Left ventricle myocardium superior (tissue), 1 donor: ENCODE measurements at places on chromosomes 2 and 18.

DNA sequence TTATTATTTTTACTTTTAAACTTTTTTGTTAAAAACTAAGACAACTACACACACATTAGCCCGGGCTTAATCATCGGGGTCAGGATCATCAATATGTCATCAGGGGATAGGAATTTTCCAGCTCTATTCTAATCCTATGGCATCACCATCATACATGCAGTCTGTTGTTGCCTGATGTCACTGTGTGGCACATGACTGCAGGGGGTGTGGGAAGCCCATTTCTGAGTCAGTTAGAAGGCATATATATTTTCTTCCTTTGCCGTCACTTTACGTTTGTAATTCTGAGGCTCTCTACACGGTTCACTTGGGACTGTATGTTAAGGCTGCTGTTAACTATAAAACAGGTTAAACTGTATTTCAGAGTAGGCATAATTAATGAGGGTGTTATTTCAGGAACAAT is 144.4 kb upstream of the ITGA6 start:
- DNase-seq = no peak

DNA sequence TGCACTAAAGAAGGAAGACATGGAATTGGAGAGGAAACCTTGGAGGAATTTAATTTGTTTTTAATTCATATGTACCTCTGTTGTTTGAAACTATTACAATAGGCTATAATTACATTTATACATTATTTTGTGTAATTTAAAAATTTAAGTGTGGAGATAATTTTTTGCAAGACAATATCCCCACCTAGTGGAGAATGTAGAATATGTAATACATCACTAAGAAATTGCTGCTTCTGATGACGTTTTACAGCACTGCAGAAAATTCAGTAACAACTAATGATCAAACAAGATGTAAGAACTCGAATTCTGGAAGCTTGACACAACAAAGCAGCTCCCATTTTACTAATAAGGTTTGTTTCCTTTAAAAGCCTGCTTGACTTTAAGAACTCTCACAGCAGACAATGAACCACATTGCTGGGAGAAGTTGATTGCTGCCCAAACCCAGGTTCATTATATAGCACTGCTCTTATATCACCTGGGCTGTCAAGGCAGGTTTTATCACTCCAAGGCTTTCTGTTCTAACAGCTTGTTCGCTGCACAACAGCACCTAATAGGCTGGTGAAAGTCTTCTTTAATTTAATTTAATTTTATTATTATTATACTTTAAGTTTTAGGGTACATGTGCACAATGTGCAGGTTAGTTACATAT is 53.4 kb downstream of the THADA start:
- DNase-seq = no peak

- no peak for DNase-seq
Measured at GRCh38 chr18:27583466-27583865, 398.4 kb upstream of the CHST9 start.

DNA sequence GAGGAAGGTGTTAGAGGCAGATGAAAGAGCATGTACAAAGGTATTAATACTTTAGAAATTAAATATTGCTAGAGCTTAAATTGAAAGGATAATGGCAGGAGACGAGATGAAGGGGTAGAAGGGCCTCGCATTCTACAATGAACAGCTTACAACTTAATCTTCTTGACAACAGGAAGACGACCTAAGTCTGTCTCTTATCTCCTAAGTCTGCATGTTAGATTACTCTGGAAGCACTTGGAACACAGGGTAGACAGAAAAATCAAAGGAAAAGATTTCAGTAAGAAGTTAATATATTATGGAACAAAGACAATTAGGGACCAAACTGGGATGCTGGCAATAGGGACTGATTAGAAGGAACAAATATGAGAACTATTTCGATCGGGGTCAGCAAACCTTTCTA is 34.9 kb downstream of the SMC6 start:
- no peak for DNase-seq

DNA sequence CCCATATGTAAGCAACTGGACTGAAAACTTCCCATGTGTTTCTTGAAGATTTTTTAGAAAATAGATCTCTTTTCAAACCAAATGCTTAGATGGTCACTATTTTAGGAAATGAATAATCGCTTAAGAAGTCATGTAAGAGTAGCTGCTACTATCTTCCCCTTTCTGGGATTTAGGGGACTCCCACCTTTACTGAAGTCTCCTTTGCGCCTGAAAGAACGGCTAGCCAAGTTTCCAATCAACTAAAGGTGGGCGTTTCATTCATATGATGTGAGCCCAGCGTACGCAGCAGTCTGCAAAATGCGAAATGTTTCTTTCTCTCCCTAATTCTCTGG is 1.1 kb downstream of the DIPK1C start:
- DNase-seq = no peak

DNA sequence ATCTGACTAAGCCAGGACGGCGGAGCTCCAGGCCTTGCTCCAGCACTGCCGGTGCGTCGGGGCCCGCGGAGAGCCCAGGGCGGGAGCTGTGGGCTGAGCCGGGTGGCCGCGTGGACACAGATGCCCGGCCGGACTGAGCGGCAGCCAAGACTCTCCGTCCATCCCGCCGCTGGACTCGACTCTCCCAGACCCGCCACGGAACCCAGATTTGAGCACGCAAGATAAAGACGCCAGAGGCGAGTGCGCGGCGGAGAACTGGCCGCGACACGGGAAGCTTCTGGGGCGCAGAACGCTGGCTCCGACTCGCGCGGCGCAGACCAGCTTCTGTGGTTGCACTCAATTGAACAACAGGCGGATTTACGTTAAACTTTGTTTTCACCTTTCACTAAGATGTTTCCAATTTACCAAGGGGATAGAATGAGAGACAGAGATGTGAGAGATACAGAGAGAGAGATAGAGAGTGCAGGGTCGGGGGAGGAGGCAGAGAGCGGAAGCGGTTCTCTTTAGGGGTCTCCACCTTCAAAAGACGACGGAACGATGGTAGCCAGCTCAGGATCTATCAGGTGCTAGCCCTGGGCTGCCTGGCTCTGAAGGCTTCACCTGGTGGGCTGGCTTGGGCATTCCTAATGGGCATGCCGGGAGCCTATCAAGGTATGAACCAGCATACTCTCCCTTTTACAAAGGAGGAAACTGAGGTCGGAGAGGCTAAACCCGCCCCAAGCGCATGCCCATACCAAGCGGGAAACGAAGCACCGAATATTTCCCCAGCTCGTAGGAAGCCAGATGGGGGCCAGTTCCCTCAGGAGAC is 10.4 kb upstream of the EN1 start:
- DNase-seq = no peak

DNA sequence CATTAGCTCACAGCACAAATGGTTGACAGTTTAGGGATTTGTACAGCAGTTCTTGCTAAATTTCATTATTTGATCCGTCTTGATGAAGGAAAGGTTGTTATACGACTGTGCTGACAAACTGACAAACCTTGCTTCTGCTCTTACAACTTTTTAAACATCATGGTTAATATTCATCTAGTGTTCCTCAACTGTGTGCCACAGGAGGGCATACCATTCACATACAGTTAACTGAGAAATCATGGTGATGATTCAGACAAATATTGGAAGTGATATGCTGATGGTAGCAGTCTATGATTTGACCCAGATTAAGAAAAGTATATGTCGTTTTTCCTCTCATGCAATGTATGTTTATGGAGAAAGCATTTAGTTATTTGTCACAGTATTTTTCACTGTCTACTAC is 129.8 kb upstream of the FSIP2 start:
- no peak for DNase-seq
